ENCODE measurements at places on chromosomes 12 and 14.

GRCh38 chr12:49932023-49932422 lies 18.5 kb upstream of the AQP2 start:
- DNase-seq = no peak

- no peak for DNase-seq
Measured at GRCh38 chr12:129339336-129339735, 486.1 kb downstream of the GLT1D1 start.

- DNase-seq = no peak
Measured at GRCh38 chr12:100058482-100059029, 73.8 kb upstream of the ANKS1B start.

DNA sequence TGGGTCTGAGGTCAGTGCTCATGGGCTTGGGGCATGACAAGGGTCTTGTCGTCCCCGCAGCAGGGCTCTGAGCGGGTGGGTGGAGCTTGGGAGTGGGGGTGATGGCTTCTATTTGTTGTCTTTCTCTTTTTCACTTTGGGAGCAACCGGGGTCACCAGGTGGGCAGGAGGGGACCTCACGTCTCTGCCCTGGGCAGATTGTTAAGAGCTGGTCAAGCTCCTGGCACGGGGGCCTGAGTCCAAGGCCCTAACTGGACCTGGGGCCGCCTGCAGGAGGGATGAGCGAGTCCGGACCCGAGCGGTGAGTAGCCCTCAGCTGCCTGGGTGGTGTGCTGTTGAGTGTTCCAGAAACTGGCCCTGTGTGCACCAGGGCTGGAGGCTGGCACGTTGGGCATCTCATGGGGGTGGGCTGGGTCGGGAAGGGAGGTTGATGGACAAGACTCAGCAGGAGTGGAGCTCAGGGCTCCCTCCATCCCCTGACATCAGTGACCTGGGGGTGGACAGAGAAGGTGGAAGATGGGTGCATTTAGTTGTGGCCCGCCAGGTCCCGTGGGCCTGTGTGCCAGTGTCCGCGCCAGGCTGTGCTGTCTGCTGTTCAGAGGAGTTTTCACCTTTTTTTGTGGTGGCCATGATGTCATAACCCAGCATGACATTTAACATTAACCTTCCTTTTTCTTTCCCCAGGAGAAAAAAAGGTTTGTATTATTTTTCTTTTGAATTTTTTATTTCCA lies 27.5 kb downstream of the RTL1 start:
- no peak for DNase-seq

Measured in right kidney (tissue), 9 donors.